Stimulated activated memory B cell treated with anti-CD40 and anti-IgM and Interleukin-4, amounts not matched to agents 10 μg/mL and 1 μg/mL and 100 μg/mL, for 72 hours (primary cell): ENCODE measurements at places on chromosomes 7 and 10.

DNA sequence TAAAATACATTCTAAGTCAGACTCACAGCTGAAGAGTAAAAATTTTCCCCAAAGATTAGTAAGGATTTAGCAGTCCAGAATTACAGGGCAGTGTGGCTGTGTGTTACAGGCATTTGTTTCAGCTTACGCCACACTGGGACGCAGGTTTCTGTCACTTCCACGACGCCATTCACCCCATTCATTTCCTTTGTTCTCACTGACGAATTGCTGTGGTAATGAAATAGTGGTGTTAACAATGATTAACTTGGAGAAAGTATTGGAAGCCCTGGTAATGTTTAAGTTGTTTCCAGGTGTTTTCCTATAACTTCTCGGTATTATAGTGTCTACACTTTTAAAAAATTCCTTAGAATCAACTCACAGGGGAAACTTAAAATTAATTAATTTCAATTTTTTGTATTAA lies 370.9 kb downstream of the SH2D4B start:
- ATAC-seq, result no peak

- no peak for ATAC-seq
Observed at GRCh38 chr7:103423467-103424179, 22.4 kb downstream of the SLC26A5 start.

DNA sequence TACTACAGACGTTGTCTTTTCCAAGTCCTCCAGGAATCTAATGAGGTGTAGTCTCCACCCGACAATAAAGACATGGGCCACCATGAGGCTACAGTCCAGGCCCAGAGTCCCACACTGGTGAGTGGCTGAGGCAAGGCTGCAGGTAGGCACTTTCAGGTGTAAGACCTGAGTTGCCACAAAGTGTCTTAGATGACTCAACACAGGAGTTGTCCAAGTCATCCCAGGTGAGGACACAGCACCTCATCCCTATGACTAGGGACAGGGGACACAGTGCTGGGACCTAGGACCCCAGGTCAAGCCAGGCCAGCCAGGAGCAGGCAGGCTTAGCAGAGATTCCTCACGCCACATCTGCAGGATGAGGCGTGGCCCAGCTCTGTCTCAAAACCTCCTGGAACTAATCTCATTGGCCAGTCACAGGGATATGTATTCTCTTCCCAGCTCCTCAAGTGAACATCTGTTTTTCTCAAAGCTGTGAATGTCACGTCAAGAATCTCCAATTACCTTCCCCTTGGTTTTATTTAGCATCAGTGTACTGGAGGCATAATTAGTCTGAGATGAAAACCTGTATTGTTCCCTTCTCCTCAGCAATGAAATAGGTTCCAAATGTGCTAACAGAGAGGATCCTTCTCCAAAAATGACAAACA lies 254.6 kb downstream of the GRID1 start:
- ATAC-seq, result no peak

DNA sequence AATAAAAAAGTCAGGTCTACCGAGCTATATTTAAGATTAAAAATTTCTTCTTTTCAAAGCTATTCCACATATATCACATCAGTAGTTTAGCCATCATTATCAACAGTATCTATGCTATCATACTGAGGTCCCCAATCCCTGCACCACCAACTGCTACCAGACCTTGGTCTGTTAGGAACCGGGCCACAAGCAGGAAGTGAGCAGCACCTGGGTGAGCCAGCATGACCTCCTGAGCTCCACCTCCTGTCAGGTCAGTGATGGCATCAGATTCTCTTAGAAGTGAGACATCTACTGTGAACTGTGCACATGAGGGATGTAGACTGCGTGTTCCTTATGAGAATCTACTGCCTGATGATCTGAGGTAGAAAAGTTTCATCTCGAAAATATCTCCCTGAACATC lies 632.1 kb upstream of the KCND2 start:
- no peak for ATAC-seq

DNA sequence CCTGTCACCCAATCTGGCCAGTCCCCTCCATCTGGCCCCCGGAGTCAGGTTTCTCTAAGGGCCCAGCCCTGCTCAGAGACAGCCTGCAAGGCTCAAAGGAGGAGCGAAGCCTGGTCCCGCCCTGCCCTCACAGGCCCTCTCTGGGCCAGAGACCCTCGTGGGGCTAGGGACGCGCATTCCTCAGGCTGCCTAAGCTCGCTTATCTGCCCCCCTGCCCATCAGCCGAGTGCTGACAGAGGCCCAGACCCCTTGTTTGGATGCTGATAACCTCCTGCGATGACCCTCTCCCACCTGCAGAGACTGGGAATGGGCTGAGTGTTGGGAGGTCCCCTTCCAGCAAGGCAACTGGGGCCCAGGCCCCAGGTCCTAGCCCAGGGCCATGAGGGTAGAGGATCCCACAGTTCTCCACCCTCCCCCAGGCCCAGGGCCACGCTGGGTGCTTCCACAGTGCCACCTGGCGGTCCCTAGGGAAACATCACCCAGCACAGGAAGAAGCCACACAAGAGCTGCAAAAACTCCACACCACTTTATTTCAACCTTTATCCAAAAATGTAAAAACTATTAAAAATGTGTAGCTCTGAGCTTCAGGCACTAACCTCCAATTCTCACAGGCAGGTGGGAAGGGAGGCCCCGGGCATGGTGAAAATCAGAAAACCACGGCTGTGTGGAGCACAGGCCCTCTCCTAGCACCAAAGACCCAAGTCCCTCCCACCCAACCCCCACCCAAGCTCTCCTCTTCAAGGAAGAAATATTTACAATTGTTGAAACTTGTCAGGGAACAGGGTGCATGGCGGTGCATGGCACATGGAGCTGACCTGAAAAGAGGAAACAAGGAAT lies 2.2 kb downstream of the NPM3 start:
- ATAC-seq, result peak; percentile 70

- no peak for ATAC-seq
Observed at GRCh38 chr7:8254667-8255066, 7.3 kb downstream of the ICA1 start.

- no peak for ATAC-seq
Observed at GRCh38 chr7:40306025-40306424, 171.2 kb downstream of the SUGCT start.

DNA sequence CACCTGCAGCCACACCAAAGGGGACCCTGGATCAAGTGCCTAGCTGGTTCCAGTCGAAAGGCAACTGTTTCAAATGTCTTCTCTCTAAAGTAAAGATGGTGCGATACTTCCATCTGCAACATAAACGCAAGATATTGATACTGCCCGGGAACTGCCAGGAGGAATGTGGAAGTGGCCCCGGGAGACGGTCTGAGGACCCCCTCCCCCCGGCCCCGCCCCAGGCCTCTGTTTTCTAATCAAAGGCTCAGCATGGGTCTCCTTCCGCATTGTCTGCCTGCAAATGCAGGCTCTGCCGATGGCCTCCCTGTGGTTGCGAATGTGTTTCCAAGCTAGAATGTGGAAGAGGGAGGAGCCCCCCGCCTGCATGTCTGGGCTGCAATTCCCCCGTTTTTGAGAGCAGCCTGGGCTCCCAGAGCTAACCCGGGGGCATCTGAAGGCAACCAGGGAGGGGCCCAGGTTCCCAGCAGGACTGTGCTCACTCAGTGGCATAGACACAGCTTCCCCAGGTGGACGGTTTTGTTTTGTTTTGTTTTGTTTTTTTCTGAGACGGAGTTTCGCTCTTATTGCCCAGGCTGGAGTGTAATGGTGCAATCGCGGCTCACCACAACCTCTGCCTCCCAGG lies 223.9 kb upstream of the PPP2R2D start:
- ATAC-seq, result no peak

GRCh38 chr10:58384095-58384494 lies 1.1 kb upstream of the TFAM start:
- ATAC-seq, result peak; percentile 81
